PC-3 (cell line): ENCODE measurements at places on chromosomes 16 and 17.
A peak's percentile ranks its signal among the peaks of the same experiment; 100 is the strongest.

DNA sequence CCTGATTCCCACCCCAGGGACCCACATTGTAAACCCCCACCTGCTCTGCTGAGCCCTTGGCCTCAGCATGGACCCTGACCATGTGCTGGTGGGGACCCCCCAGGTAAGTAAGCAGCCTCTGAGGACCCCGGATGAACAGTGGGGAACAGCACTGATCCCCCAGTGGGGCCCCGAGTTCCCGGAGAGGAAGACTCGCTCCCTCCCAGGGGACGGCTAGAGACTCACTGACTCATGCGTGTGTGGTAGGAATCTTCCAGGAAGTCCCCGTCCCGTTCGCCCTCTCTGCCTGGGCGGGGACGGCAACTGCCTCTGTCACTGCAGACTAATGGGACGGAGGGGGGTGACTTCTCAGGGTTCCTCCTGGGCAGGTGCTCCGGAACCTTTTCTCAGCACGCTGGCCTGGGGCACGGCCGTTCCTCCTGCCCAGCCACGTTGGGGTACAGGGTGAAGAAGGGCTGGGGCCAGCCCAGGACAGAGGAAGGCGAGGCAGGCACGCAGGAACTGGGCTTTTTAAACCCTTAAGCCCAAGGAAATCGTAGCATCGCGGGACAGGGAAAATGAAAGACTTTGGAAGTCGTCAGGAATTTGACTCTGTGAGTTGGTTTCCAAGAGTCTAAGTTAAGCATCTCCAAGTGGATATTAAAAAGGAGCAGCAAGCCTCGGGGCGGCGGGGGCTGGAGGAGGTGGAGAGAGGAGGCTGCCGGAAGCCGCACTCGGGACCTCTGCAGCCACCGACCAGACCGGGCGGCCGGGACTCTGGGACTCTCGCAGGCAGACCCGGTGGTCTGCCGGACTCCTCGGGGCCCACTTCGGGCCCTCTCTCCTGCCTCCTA lies 178.7 kb downstream of the SEC14L1 start:
- H3K27ac ChIP-seq, result peak overlapping the region; percentile 87
- peak; percentile 93 for DNase-seq
- H3K4me1 ChIP-seq, result peaks cover 63% of the 10 kb centered on the region
- no peaks in the 10 kb centered on the region for H3K27me3 ChIP-seq
- peak overlapping the region; percentile 41 for H3K4me3 ChIP-seq

GRCh38 chr16:89983536-89983935 lies 35.0 kb downstream of the DEF8 start:
- DNase-seq, result no peak
- no peaks in the 10 kb centered on the region for H3K27me3 ChIP-seq
- H3K4me3 ChIP-seq, result no peak overlapping the region
- H3K4me1 ChIP-seq, result no peaks in the 10 kb centered on the region

DNA sequence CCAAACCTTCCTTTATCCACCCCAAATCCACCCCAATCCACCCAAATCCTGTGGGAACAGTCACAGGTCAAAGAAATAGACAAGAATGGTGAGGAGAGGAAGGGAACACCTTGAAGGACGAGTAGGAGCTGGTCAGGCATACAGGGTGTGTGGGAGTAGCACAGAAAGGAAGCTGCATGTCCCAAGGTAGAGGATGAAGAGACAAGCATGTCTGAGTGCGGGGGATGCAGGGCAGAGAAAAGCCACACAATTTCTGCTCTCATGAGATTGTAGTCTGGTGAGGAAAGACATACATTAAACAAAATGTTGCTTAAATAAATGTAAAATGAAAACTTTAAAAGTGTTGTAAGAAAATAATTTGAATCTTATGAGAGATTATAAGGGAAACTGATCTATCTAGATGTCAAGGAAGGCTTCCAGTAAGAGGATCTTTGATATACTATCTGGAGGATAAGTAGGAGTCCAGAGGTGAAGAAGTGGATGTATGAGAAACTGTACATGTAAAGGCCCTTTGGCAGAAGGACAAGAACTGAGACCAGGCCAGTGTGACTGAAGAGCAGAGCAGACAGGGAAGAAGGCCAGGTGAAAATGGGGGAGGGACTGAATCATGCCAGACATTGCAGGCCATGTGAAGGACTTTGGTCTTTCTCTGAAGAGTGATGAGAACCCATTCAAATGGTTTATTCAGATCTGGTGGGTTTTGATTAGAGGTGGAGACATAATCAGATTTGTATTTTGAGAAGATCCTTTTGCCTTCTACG lies 18.6 kb downstream of the TMEM98 start:
- H3K4me1 ChIP-seq, result peaks cover 16% of the 10 kb centered on the region
- DNase-seq, result no peak
- no peaks in the 10 kb centered on the region for H3K36me3 ChIP-seq

DNA sequence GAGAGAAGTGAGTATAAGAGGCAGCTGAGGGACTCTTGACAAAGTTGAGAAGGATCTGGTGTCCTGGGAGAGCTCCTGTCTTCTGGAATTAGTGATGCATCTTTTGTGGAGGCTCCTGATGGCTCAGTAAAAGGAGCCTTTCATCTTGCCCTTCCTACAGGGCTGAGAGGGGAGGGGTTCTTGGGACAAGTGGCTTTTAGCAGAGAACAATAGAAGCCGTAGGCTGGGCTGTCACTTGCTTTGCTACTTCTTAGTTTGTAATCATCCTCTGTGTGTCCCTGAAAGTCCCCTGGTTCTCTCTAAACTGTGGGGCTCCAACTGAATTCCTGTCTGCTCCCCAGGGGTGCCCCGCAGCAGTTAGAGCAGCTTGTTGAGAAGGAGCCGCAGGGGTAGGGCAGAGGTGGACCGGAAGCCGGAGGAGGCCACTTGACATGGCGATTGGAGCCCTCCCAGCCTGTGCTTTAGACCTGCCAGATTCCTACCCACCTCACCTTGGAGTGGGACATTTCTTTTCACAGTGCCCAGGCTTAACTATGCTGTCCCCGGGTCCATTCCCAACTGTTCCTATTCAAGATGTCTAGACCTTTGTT lies 85.1 kb downstream of the PRKCA start:
- H3K4me1 ChIP-seq, result peaks cover 19% of the 10 kb centered on the region
- no peaks in the 10 kb centered on the region for H3K27me3 ChIP-seq
- no peak overlapping the region for H3K4me3 ChIP-seq
- H3K27ac ChIP-seq, result peak overlapping the region; percentile 79
- no peak for DNase-seq

DNA sequence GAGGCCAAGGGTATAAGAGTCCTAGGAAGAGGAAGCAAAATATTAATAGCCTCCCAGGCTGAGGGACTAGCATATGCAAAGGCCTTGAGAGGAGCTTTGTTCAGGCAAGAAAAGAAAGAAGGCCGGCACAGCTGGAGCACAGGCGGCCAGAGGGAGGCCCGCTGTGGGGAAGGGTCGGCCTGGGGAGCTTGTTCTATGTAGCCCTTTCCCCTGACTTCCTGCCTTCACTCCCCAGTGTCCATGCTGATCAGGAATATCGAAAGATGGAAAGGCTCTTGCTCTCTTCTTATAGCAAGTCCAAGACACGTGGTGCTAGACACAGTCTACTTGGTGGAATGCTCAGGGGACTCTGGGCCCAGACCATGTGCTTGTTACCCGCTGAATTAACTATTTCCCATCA lies 27.4 kb upstream of the HAS3 start:
- H3K36me3 ChIP-seq, result 0 out of 2 replicates have a peak, but pooled peaks cover 2% of the 10 kb centered on the region
- H3K27ac ChIP-seq, result peak overlapping the region; percentile 91
- H3K27me3 ChIP-seq, result no peaks in the 10 kb centered on the region
- DNase-seq, result no peak
- H3K4me1 ChIP-seq, result peaks cover 28% of the 10 kb centered on the region

- DNase-seq, result no peak
- no peaks in the 10 kb centered on the region for H3K4me1 ChIP-seq
- H3K36me3 ChIP-seq, result no peaks in the 10 kb centered on the region
- H3K27me3 ChIP-seq, result peaks cover 3% of the 10 kb centered on the region; the same call in 1 of the 2 replicates
- no peak overlapping the region for H3K27ac ChIP-seq
Observed at GRCh38 chr16:23962001-23962400, 126.2 kb downstream of the PRKCB start.

- no peaks in the 10 kb centered on the region for H3K27me3 ChIP-seq
- H3K4me1 ChIP-seq, result no peaks in the 10 kb centered on the region; the same call in 1 of the 2 replicates
- no peak overlapping the region for H3K4me3 ChIP-seq
- H3K36me3 ChIP-seq, result no peaks in the 10 kb centered on the region
- DNase-seq, result no peak
Observed at GRCh38 chr17:381941-382643, 29.5 kb upstream of the RPH3AL start.

DNA sequence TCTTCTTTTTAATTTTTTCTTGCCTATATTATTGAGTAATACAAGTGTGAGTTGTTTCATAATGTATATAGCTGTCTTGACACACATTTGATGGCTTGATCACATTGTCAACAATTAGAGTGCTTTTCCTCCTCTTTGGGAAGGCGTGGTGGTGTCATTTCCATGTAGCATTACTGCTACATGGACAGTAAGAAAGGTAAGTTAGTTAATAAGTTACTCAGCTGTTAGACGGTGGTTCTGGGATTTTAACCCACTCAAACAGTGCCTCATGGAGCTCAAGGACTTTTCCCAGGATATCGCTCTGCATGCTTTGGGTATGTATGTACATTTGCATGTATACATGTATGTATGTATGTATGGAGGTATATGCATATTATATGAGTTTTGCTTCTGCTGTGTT lies 94.6 kb downstream of the HAPSTR1 start:
- no peak for DNase-seq
- no peak overlapping the region for H3K27ac ChIP-seq
- H3K27me3 ChIP-seq, result peaks cover 28% of the 10 kb centered on the region
- no peaks in the 10 kb centered on the region for H3K36me3 ChIP-seq
- H3K4me1 ChIP-seq, result no peaks in the 10 kb centered on the region

DNA sequence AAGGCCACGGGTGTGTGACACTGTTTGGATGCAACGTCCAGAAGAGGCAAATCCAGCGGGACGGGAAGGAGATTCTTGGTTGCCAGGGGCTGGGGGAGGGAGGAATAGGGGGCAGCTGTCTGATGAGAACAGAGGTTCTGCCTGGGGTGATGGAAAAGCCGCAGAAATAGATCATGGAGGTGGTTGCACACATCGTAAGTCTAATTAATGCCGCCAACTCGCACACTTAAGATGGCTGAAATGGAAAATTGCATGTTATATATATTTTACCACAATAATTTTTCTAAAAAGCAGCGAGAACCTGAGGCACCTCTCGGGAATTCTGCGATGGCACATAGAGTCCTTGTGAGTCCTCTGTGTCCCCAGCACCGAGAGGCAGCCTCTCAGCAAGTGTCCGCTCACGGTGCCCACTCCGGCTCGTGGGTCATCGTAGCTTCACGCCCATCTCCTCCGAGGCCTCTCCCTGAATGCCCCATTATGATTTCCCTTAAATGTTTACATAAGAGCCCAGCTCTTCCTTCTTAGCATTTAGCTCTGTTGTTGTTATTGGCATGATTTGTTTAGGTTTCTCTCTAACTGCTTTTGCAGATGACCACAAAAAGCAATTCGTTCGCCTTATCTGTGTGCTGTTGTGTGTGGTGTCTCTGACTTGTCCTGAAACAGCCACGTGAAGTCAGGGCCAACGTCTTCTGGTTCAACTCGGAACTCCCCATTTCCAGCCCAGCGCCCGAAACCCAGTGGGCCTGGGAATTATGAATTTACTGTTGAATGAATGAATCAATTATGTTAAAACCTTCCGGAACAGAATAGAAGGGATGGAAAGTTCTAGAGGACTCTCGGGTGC lies 7.7 kb downstream of the WFDC1 start:
- DNase-seq, result no peak
- no peaks in the 10 kb centered on the region for H3K4me1 ChIP-seq
- H3K27me3 ChIP-seq, result no peaks in the 10 kb centered on the region
- no peaks in the 10 kb centered on the region for H3K36me3 ChIP-seq
- no peak overlapping the region for H3K27ac ChIP-seq
- H3K4me3 ChIP-seq, result no peak overlapping the region

DNA sequence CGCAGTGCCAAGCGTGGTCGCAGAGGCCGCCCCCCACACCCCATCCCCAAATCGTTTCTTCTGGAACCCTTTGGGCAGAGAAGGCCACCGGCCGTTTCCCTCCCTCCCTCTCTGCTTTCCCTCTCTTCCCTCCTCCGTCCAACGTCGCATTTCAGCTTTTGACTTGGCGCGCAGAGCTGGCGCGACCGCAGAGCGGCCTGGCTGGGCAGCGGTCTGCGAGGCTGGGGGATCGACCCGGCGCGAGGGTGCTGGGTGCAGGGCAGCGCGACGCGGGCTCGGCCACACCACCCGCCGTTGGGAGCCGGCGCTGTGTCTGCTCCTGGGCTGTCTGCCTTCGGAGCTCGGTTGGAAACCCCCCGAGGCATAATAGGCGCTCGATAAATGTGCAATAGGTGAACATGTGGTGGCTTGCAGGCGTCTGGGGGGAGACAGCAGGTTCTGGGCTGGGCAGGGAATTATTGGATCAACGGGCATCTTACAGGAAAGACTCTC lies 2.8 kb upstream of the NTN3 start:
- H3K4me1 ChIP-seq, result peaks cover 9% of the 10 kb centered on the region; the same call in 1 of the 2 replicates
- peak; percentile 31 for DNase-seq
- H3K27me3 ChIP-seq, result no peaks in the 10 kb centered on the region
- H3K27ac ChIP-seq, result no peak overlapping the region
- peak overlapping the region; percentile 64 for H3K4me3 ChIP-seq

GRCh38 chr17:79612468-79613194 lies 1.8 kb upstream of the RBFOX3 start:
- peaks cover 95% of the 10 kb centered on the region for H3K27me3 ChIP-seq
- no peak overlapping the region for H3K27ac ChIP-seq
- no peaks in the 10 kb centered on the region for H3K36me3 ChIP-seq
- peak; percentile 79 for DNase-seq
- no peak overlapping the region for H3K4me3 ChIP-seq

DNA sequence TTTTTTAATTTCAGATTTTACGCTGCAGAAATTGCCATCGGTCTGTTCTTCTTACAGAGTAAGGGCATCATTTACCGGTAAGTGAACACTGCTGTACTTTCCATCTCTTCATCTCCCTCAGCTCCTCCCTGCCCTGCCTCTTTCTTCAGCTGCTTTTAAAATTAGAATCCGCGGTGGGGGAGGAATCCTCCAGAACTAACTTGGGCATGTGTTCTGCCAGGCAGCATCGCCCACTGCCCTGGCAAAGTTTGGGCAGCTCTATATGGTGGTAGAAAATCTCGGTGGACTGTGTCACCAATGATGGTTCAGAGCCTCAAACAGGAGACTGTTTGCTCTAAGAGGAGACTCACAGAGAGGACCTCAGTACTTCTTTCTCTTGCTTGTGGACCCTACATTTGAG lies 81.6 kb upstream of the CACNG3 start:
- 0 out of 2 replicates have a peak, but pooled peaks cover 5% of the 10 kb centered on the region for H3K27me3 ChIP-seq
- no peaks in the 10 kb centered on the region for H3K4me1 ChIP-seq
- H3K36me3 ChIP-seq, result no peaks in the 10 kb centered on the region
- no peak overlapping the region for H3K4me3 ChIP-seq
- DNase-seq, result no peak
- H3K27ac ChIP-seq, result no peak overlapping the region

DNA sequence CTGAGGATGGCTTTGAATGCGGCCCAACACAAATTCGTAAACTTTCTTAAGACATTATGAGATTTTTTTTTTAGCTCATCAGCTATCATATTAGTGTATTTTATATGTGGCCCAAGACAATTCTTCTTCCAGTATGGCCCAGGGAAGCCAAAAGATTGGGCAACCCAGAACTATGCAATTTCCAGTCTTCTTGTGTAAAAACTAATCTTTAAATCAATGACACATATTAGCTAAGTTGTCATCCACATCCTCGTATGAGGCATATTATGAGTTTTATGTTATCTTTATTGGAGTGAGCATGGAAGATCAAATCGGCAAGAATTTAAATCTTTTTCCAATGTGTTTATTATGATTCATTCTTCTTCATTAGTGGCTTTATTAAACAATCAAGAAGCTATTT lies 198.6 kb upstream of the HSBP1 start:
- DNase-seq, result no peak
- H3K4me3 ChIP-seq, result no peak overlapping the region
- 0 out of 2 replicates have a peak, but pooled peaks cover 3% of the 10 kb centered on the region for H3K27me3 ChIP-seq
